ENCODE measurements at places on chromosomes 2 and 18. TPM values are rescaled to one million over a fixed set of nuclear protein-coding genes. Genes with fewer than 3 reads are reported as not detected.

Gene BARD1
- total RNA-seq, result 39.8 TPM

Gene RNU2-63P
- not detected for total RNA-seq

Gene TMEM200C
- not detected for total RNA-seq

Gene G6PC2
- 0.95 TPM for total RNA-seq

Gene SMIM21
- total RNA-seq, result not detected

Gene CNGA3
- not detected for total RNA-seq

Gene CLEC4F
- 2.4 TPM for total RNA-seq

Gene NR4A2
- total RNA-seq, result 0.83 TPM

Gene SLC9A2
- under 0.01 TPM for total RNA-seq

Gene EML6
- total RNA-seq, result 2.4 TPM

Gene LOXHD1
- not detected for total RNA-seq

Gene SLC4A1AP
- 15.0 TPM for total RNA-seq

Gene ZNF516
- 53.8 TPM for total RNA-seq

Gene HAT1
- 27.9 TPM for total RNA-seq
